Natural killer cell treated with Interleukin-12 subunit alpha and Interleukin-12 subunit beta and Interleukin-15 and Interleukin-18, amount 100 ng/mL, for 72 hours (primary cell): ENCODE measurements at places on chromosomes 1 and 21.

DNA sequence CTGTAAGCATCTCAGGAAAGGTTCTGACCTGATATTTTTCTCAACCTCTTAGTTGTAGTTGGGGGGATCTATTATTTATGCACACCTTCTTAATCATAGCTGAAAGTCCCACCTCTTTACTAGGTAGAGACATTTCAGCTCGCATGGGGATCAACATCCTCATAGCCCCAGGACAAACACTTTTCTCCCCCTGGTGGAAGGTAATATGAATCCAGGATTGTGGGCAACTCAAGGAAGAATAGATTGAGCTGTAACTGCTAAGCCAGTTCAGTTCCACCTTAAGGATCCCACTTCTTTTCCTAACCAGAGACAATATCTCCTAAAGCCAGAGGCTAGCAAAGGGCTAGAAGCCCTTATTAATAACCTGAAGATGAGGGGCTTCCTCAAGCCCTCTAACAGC is 25.4 kb upstream of the SMYD3 start:
- DNase-seq: no peak

DNA sequence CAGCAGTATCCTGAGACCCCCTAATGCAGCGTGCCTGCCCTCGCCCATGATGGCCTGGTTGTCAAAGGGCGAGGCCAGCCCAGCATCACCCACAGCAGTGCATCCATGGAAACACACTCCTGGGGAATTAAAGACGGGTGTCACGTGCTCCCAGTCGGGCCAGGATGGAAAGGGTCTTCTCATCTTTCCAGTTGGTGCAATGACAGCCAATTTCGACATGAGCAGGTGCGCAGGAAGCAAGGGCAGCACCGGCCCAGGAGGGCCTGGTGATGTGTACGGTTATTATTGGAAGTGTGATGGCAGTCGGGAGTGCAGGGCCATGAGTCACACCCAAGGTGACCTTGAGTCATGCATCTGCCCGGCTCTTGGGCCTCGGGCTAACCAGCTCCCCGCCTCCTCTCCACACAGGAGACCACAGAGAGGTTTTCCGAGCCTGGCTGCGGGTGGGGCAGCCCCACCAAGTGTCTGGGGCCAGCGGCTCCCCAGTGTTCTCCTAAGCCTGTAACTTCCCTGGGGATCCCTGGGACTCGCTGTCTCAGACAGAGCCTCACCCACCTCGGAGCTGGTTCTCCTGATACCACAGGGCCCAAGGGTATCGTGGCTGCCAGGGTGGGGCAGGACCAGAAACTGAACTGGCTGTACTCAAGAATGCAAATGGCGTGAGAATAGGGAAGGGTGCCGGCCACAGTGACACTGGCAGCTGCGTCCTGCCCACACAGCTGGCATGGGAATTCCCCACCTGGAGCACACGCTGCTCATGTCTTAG is 119.8 kb downstream of the SIK1 start:
- DNase-seq: no peak

GRCh38 chr1:203395751-203396150 is 44.8 kb upstream of the FMOD start:
- DNase-seq: no peak

GRCh38 chr1:93612510-93612909 is 69.1 kb downstream of the BCAR3 start:
- DNase-seq: no peak

- DNase-seq: no peak
Measured at GRCh38 chr1:183936791-183937190, 100.7 kb downstream of the COLGALT2 start.

DNA sequence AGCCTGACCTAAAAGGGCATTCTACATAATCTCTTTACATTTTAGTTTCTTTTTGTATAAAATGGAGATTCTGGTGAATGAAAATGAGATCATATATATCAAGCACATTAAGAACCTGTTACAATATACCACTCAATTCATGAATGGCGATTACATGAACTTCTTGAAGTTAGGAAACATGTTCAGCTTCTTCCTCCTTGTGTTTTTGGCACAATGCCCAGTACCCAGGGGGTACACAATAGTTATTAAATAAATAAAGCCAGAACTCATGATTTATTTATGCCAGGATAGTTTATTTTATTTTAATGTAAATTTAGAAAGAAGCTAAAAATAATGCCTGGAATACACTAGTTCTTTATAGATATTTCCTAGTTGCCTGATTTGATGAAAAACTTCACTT is 186.0 kb upstream of the PTGFR start:
- no peak for DNase-seq

GRCh38 chr1:15323989-15324868 is 77.2 kb downstream of the FHAD1 start:
- DNase-seq: no peak

DNA sequence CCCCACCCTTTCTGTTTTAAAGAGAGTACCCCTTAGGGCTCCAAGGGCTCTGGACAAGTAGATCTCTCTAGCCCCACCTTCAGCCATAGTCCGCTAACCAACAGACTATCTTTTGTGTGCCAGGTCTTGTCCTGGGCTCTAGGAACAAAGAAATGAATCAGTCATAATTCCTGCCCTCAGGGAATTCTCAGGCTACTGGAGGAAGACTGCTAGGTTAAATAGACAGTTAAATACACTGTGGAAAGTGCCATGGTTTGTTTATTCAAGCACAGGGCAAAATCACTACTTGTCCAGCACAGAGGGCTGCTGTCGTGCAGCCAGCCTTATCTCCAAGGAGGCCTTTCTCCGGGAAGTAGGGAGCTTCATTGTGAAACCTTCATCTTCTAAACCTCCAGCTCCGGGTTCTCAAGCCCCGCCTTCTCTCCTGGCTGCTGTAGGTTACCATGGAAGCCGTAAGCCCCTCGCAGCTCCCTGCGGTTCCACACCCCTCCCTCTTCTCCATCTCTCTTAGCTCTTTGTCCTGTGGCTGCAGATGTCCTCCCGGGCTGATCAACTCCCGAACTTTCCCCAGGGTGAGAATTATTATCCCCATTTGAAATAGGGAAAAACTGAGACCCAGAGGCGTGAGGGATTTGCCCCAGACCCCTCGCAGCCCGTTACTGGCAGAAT is 29.8 kb downstream of the SHISAL2A start:
- DNase-seq: no peak

DNA sequence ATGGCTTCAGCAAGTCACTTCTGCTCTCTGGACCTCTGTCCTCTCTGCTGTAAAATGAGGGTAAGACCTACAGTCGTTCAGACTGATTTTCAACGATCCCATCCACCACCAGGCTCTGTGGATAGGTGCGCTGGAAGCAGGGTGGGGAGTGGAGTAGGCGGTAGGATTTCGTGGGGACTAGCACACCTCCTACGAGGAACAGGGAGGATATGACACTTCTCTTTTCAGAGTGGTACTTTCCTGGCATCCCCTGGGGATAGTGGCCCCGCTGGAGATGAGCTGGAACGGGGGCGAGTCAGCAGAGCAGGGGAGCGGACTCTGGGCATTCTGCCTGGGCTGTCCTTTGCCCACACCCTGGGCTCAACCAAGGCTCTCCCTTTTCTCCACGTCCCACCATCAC is 17.7 kb downstream of the ETNK2 start:
- no peak for DNase-seq

GRCh38 chr1:17877896-17878295 is 122.8 kb downstream of the ACTL8 start:
- no peak for DNase-seq

DNA sequence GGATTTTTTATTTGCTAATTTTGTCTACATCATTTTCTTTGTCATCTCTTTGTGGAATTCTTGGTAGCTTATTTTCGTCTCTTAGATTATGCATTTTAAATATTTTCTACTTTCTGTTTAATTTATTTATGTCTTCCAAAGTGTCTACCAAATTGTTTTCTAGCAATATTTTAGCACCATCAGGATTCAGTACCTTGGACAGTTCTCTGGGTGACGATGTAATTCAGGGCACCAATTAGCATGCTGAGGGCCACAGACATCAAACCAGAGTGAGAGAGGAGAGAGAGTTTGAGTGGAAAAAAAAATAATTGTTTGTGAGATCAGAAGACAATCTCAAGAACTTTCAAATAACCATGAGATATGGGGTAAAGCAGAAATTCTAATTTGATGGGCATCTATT is 169.8 kb upstream of the CXADR start:
- no peak for DNase-seq

GRCh38 chr1:161999301-162000052 is 24.2 kb downstream of the OLFML2B start:
- no peak for DNase-seq

DNA sequence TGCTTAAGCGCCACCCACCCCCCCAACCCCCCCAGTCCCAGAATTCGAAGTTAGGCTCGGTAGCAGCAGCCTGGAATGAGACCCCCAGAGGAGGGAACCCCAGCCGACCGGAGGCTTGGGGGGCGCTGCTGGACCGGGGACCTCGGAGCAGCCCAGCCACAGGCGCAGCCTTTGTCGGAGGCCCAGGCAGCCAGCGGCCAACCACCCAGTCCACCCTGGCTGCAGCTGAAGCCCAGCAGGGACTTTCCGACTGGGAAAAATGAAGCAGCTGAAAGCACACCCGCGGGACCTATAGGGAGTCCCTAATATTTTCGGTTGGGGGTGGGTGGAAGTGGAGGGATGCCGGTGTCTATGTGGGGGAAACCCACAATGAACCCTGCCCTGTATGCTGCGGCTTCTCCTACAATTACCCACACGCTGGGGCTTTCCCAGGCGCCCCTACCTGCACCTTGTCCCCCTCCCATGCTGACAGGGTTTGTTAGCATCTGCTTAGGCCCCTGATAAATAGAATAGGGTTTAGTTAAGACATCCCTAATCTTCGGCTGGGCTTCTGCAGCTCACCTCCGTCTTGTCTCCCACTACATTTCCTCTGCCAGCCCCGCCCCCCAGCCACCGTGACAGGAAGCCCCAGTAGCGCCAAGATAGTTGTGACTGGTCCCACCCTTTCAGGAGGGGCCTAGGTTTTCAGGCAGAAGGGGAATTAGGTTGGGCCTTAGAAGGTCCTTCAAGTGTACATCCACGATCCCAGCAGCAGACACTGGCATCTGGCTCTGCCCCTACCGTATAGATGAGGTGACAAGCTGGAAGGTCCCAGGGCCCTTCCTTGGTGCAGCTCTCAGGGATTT is 838 bp downstream of the CCDC28B start:
- peak; percentile 84 for DNase-seq

- DNase-seq: peak; percentile 67
Measured at GRCh38 chr1:173429471-173430402, 47.4 kb upstream of the PRDX6 start.

- no peak for DNase-seq
Measured at GRCh38 chr1:153242160-153242559, 17.3 kb upstream of the LORICRIN start.

GRCh38 chr1:21904704-21905520 is 32.2 kb downstream of the HSPG2 start:
- DNase-seq: no peak

GRCh38 chr21:35294231-35294898 is 245.3 kb upstream of the RUNX1 start:
- DNase-seq: no peak

DNA sequence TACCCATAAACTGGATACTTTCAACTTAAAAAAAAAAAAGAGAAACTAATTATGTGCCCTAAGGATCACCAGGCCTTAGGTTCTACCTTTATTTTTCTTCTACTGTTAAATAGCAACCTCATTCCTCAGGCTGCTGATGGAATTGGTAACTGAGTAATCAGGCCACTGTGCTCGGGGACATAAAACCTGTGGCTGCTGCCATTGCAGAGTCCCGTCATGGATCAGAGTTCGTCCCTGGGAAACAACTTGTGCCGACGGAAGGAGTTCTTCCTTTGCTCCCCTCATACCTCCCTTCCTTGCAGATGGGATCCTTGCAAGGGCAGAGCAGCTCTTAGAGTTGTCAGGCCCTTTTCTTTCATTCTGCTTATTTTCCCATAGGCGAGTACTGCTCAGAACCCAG is 123.6 kb downstream of the PBX1 start:
- no peak for DNase-seq

- peak; percentile 73 for DNase-seq
Measured at GRCh38 chr21:34545079-34545884, 33.3 kb upstream of the KCNE1 start.

GRCh38 chr1:209805341-209805781 is 581 bp downstream of the IRF6 start:
- DNase-seq: no peak

GRCh38 chr1:235993652-235994051 is 71.2 kb downstream of the NID1 start:
- no peak for DNase-seq

GRCh38 chr21:44013380-44014088 is 1.4 kb downstream of the TRAPPC10 start:
- DNase-seq: peak; percentile 82

GRCh38 chr1:200298242-200298641 is 111.6 kb downstream of the ZNF281 start:
- DNase-seq: no peak

- peak; percentile 59 for DNase-seq
Measured at GRCh38 chr21:10521091-10521598, at the start of gene TPTE. Gene TPTE, plus strand, starts transcription at chr21:10521583. Its CDS starts 17,141 bp downstream, at chr21:10538724.

GRCh38 chr1:69648486-69648885 is 80.8 kb downstream of the LRRC7 start:
- no peak for DNase-seq

DNA sequence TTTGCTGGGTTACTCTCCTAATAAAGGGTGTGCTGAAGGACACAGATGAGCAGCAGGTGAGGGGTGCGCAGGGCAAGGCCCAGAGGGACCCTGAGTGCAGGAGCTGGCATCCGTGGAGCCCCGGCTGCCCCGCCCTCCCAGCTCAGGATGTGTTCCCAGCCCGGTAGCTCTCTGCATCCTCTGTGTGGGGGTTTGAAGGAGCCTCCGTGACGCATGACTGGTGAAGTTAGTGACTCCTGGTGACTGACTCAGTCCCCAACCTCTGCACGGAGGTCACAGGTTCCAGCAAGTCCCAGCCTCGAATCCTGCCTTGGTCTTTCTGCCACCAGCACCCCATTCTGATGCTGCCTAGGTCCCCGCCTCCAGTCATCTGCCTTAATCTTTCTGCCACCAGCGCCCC is 21.6 kb upstream of the TSPEAR start:
- DNase-seq: no peak

- DNase-seq: no peak
Measured at GRCh38 chr1:156626079-156626438, 6.8 kb downstream of the HAPLN2 start.

GRCh38 chr1:59290193-59290949 is 6.5 kb upstream of the FGGY start:
- DNase-seq: no peak

GRCh38 chr1:232904566-232904965 is 45.8 kb upstream of the NTPCR start:
- DNase-seq: no peak

DNA sequence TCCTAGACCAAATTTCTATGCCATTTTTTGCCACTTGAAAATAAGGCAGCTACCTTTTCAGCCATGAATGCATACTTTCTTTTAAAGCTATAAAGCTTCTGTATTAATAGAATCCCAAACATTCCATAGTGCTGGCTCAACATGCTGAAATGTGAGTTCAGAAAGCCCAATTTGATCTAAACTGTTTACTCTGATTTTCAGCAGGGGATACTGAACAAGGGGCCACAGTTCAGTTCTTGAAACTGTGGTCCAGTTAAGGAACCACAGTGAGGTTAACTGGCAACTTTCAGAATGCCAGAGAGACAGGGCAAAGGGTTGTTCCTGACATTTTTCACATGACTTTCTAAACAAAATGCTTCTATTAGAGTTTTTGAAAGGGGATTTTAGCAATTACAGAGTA is 85.7 kb upstream of the COL11A1 start:
- no peak for DNase-seq
